BJ (cell line): ENCODE measurements at places on chromosomes 1 and 21.

DNA sequence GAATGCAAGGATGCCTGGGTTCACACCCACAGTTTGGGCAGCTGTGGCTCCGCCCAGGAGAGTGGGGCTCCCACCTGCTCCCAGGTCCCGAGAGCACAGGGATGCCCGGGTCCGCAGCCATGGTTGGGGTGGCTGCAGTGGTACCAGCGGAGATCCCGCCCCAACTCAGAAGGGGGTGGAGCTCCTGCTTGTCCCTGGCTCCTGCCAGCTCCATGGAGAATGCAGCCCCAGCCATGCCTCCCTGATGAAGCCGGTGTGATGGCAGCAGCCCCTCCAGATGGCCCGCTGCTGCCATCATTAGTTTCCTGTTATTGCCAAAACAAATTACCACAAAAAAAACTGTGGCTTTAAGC, 113.1 kb upstream of the RUNX3 start:
- DNase-seq, result no peak

GRCh38 chr1:47233186-47233585, 1.2 kb upstream of the TAL1 start:
- no peak for DNase-seq

GRCh38 chr1:226419284-226420029, 11.6 kb upstream of the PARP1 start:
- DNase-seq, result no peak

- no peak for DNase-seq
Observed at GRCh38 chr1:39293375-39294070, 89.0 kb downstream of the MACF1 start.

DNA sequence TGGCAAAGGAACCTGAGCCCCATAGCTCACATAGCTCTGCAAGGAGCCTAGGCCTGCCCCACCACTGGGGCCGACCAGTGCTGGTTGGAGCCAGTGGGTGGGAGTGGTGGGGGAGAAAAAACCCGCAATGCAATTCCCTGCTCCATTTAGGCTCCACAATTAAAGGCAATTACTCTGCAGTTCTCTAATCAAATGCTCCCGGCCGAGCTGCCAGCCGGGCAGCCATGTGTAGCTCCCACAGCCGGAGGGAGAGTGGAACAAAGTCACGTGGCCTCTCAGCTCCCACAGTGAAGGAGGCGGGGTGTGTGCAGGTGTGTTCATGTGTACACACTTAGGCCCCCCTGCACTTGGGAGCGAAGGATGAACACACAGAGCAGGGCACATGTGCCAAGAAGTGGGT, 81.6 kb downstream of the KIRREL1 start:
- DNase-seq, result no peak

GRCh38 chr1:39335216-39335615, 130.7 kb downstream of the MACF1 start:
- no peak for DNase-seq

DNA sequence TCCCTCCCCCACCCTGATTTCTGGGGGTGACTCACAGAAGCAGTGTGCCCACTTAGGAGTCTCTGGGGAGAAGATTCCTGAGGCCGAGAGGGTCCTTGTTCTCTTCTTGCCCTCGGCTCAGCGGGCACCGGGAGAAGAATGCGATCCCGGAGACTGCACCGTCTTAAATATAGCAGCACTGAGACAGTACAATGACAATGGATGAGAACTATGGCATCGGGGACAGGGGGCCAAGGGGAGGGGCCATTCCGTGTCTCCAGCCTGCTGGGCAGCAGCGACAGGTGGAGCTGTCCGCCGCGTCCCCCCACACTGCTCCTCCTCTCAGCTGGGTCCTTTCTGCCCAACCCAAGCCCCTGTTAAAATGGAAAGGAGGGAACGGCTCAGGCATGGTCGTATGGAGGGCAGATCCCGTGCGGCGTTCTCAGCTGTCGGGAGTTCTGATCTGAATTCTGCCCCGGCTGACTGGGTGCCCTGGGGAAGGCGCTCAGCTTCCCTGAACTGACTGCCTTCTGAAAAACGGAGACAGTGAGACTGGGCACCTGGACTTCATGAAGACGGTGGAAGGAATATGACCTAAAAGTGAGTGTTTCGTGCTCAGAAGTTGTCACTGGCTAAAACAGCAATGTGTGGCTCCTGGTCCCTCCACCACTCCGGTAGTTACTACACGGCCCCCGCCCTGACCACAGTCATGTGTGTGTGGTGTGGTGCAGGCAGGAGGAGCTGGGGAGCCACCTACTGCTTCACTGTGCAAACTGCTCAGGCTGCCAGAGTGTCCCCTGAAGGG, at the start of gene MYOM3:
Gene MYOM3 (minus strand): TSS at position 140 of the 784 bp plus-strand sequence. CDS start 3,499 bp downstream, outside the sequence.
- DNase-seq, result no peak

DNA sequence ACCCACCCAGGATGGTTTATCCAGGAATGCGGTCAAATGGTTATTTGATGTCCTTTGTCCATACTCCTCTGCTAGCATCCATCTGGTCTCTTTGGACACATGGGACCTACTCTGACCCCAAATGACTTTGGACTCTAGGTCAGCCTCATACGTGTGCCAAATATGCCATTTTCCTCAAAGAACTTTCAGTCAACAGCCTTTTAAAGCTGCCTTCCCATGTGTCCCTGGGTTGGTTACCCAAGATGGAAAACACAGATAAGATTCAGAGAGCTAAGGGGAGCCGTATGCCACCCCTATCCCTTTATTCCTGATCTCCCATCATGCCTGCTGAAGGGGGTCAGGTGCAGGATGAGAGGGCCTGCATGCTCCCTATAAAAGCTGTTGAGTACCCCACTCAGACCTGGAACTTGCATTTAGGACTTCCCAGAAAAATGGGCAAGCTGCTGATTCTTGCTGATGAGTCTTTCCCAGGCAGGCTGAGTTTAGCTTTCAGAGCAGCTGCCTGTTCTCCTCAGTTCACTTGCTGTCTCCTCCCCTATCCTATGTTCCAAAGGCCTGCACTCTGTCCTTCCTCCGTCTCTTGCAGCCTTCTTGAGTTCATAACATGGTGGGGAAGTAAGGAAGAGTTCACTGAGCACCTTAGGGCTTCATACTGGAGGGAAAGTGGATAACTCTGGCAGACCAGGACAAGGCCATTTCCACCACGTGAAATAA, 19.8 kb downstream of the CHI3L2 start:
- no peak for DNase-seq

GRCh38 chr1:244212797-244213475, 161.9 kb downstream of the ZBTB18 start:
- DNase-seq, result no peak

DNA sequence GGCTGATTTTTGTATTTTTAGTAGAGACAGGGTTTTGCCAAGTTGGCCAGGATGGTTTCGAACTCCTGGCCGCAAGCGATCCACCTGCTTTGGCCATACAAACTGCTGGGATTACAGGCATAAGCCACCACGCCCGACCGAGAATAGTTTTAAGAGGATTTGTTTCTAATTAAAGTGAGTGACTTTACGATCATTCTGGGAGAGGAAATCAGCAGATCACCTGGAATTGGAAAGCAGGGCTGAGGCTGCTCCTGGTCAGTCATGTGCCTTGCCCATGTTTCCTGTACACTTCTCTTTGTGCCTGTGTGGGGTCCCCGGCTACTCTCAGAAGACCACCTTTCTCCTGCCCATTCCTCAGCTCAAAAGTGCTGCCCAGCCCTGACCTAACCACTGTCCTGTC, 33.9 kb downstream of the ZBTB8B start:
- no peak for DNase-seq

GRCh38 chr1:227805606-227806197, 9.8 kb upstream of the PRSS38 start:
- DNase-seq, result peak; percentile 94

DNA sequence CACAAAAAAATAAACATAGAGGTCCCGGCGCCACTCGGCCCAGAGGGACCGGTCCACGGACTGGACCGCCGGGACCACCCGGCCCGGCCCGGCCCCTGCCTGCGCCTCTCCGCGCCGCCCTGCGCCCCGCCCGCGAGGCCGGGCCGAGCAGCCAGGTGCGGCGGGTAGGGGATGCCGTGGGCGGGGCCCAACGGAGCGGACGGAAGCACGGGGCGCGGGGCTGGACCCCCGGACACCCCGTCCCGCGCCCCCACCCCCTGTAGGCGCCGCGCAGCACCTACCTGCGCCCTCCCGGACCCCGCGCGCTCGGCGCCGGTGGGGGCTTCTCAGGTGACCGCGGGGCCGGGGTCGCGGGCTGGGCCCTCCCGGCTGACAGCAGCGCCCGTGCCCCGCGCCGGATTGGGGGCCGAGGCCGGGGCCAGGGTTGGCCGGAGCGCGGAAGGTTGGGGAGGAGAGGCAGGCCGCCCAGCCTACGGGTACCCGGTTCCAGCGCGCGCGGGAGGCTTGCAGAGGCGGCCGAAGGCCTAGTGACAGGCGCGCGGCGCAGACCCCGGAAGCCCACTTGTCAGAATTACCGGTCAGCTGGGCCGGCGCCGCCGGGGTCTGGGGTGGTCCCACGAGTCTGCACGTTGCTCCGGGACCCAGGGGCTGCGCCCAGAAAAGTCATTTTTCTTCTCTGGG, 351.9 kb upstream of the CAMK1G start:
- no peak for DNase-seq
